Right hindlimb (tissue), 1 donor: ENCODE measurements at places on chromosomes 4 and X.

DNA sequence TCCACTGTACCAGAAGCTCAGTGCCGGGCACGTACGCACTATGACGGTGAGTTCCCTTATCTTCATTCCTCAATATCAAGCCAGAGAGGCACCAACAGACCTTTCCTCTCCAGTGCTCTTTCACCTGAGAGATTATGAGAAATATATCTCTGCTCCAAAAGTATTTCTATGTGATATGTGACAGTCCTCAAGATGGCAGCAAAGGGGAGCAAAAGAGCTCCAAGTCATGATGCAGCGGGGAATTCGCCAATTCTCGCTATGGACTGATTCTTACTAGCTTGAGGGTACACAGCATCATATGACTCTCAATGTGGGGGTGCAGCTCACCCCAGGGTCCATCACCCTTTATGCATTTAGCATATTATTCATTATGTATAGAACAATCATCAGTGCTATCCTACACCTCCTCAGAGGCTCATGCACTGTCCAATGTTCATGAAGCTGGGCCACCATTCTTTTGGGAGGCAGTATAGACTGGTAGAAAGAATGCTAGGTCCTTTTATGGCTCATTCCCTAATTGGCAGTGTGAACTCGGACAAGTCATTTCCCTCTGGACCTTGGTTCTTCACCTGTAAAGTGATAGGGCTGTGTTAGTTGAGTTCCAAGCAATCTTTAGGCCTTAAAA lies 12.8 kb upstream of the IQSEC2 start:
- no peak for DNase-seq

DNA sequence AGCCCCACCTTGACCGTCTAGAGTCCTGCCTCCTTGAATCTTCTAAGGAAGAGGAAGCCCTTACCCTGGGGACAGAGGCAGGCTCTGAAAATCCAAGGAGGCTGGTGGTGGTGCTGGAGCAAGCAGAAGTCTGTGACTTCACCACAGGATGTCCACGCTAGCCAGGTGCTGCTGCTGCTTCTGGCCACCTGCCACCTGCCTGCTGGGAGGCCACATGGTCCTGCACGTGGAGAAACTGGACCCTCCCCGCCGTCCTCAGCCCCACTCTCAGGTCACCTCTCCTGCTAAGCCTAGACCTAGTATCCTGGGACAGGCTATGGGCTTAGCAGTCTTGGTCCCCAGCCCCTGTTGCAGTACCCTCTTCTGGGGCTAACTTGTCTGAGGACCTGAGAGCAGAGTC lies 15.8 kb downstream of the TMEM31 start:
- DNase-seq = no peak

DNA sequence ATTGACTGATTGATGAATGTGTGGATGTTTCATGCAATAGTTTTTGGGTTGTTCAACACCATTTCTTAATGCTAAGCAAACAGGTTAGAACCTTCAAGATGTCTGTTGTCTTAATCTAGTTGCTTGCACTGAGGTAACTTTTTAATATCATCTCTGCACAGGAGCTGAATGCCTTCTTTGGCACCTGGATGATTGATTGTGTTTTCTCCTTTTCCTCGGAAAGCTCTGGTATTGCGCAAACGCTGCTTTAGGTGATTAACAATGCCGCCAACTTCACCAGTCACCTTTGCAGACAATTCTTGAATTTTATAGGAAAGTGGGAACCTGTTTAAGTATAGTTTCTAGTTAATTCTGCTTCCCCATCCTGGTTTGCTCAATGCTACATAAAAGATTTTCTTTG lies 48.2 kb downstream of the RTL9 start:
- DNase-seq = no peak

DNA sequence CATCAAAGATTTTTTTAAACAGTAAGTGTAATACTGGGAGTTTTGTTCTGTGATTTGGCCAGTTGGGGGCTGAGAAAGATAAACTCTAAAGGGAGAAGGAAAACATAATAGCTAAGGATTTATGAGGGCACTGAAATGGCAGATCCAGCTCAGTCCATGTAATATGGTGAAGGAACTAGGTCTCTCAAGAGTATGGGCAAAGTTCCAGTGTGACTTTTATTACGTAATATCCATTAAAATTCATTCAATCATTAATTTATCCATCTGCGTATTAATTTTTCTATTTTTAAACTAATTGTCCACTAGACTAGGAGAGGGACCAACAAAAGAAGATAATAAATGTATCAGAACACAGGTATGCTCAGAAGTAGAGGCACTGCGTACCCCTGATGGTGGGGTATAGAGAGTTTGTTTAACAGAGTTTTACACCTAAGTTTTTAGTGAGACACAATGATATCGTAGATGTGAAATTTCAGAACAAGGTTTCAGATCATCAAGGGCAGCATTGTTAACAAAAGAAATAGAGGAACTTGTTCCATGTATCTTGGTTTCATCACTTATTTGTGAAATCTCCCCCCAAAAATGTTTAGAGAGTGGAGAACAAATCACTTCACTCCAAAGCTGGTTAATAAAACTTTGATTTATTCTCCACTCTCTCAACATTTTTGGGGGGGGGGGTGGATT lies 351.1 kb downstream of the GRXCR1 start:
- no peak for DNase-seq

- DNase-seq = no peak
These were observed 1081.5 kb upstream of the TENM3 start for GRCh38 chr4:181161669-181162068.

GRCh38 chrX:37787423-37787869 lies 7.6 kb downstream of the CYBB start:
- no peak for DNase-seq

DNA sequence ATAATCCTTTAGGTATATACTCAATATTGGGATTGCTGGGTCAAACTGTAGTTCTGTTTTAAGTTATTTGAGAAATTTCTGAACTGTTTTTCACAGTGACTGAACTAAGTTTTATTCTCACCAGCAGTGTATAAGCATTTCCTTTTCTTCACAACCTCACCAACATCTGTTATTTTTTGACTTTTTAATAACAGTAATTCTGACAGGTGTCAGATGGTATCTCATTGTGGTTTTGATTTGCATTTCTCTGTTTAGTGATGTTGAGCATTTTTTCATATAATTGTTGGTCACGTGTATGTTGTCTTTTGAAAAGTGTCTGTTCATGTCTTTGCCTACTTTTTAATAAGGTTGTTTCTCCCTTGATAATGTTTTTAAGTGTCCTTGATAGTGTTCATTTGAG lies 112.6 kb downstream of the LINC00632 start:
- DNase-seq = no peak

- no peak for DNase-seq
These were observed 39.4 kb downstream of the RAPGEF2 start for GRCh38 chr4:159142241-159142640.

DNA sequence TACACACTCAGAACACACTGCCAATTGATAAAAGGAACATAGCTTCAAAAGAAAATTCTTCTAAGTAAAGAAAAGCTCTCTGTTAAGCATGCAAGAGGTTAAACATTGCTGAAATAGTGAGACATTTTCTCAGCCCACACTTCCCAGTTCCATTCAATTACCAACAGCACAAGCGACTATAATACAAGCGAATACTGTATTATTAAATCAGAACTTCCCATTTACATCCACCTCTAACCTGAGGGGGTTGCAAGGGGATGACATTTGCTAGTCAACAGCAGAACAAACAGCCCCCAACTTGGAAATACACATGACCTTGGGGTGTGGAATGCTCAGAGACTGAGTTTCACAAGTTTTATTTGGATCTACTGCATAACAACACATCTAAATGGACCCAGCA lies 1.1 kb downstream of the FSTL5 start:
- DNase-seq = peak; percentile 17

GRCh38 chrX:46325312-46325877 lies 219.8 kb downstream of the ZNF674 start:
- DNase-seq = no peak

- no peak for DNase-seq
These were observed 15.3 kb downstream of the PDK3 start for GRCh38 chrX:24480400-24480865.

DNA sequence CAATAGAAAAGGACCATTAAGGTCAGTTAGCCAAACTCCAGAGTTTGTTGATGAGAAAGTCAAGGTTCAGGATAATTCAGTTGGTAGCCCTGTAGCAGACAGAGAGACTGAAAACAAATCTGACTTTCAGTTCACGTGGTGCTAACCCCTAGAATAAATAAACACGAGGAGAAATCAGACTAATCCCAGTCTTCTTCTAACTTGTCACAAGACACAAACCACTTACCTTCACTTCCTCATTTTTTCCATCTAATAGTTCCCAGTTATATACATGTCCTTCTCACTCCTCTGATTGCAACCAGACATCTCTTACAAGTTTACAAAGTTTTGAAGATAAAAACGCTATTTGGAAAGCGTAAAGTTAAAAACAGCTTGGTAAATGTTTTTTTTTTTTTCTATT lies 7.7 kb downstream of the TLR7 start:
- no peak for DNase-seq

DNA sequence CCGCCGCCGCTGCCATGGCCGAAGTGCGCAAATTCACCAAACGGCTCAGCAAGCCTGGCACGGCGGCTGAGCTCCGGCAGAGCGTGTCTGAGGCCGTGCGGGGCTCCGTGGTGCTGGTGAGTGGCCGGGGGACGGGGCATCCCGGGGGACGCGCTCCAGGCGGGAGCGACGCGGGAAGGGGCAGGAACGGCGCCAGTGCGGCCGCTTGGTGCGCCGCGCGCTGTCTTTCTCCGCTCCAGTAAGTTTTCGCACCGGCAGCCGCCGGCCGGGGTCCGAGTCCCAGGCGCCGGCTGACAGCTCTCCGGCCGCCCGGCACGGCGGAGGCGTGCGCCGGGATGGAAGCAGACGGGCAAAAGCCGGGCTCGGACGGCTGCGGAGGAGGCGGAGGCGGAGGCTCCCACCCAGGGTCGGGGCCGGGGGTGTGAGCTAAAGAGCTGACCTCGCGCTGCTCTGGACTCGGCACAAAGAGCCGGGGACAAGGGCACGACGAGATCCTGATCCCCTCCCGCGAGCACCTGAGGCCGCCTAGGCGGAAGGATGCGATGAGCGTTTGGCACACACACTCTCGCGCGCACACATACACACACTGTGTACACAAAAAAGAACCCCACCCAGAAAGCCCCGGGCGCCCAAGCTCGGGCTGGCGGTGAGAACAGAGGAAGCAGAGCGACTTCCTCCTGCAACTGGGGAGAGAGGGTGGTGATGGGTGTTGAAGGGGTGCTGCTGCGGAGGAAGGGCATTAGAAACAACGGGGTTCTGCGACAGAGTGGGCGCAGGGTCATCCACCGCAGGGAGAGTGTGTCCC lies 545 bp downstream of the DOCK11 start:
- DNase-seq = peak; percentile 40

- DNase-seq = no peak
These were observed 80.1 kb downstream of the PJA1 start for GRCh38 chrX:69085151-69085550.

- DNase-seq = no peak
These were observed 1.3 kb upstream of the BCORL1 start for GRCh38 chrX:129981200-129981553.

GRCh38 chrX:4627414-4627813 lies 914.0 kb upstream of the PRKX start:
- peak; percentile 26 for DNase-seq

- no peak for DNase-seq
These were observed 413.7 kb downstream of the PPP3CA start for GRCh38 chr4:100933628-100934027.

GRCh38 chr4:73698217-73698616 lies 42.2 kb upstream of the CXCL8 start:
- DNase-seq = no peak

- no peak for DNase-seq
These were observed 32.0 kb downstream of the GPRIN3 start for GRCh38 chr4:89275587-89275986.

DNA sequence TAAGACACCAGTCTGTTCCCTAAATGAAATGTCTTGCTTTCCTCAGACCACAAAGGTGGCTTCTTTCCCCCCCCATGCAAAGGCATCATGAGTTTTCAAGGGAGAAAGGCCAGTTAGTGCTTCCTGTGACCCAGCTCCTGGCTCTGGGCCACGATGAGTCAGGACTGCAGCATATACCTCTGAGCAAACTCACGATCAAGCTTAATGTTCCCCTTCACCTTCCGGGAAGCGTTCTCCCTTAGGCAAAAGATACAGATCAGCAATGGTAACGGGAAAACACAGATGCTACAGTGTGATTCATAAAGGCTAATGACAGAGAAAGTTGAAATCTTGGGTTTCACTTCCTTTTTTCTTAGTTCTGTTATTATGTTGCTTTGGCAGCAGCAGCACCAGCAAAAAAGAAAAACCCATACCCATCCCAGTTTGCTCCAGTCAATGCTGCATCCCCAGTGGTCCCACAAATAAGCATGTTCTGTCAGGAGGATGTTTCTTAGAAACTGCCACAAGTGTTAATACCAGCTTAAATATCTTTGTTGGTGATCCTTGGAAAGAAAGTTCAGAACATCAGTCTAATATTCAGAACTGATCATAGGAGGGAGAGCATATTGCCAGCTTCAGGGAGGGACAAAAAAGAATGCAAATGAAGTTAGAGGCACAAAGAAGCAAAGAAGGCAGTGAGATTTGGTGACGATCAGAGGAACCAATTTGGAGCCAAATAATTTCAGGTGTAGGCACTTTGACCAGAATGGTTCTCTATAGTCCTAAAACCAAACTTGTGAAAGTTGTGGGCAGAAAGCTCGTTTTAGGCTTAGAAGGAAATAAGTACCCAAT lies 41.2 kb downstream of the LONRF3 start:
- DNase-seq = peak; percentile 23

DNA sequence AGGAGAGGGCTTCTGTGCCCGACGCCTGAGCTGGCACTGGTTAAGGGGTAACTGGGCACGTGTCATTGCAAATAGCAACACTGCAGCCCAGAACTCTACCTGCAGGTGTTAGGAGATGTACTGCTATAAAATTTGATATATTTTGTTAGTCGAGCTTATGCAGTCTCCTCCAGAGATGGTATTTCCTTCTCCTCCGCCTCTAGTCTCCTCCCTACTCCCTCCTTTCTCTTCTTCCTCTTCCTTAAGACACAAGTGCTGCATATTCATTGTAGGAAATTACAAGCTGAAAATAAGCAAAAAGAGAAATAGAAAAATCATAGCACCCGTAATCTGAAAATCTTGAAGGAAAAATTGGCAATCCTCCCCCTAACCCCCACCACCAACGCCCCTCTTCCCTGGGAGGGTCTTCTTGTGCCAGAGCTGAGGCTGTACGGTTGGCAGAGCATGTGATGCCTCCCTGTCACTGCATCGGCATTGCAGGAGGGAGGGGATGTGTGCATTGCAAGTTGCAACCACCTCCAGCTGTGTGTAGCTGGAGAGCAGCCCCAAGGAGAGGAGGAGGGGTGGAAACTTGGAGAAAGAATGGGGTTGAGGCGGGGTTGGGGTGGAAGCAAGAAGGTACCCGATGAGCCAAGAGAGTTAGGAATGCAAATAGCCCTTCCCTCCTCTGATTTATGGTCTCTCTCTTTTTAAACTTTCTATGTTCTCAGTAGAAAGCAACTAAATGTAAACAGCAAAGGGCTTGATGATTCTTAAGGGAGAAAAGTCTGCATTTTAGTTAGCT lies 48.3 kb upstream of the MND1 start:
- DNase-seq = peak; percentile 77

GRCh38 chr4:184684491-184685189 lies 35.1 kb downstream of the PRIMPOL start:
- no peak for DNase-seq
